ENCODE measurements at places on chromosomes 5 and 9. TPM values are rescaled to one million over a fixed set of nuclear protein-coding genes. Genes with fewer than 3 reads are reported as not detected.

Gene FOXD4L6
- total RNA-seq, result not detected

Gene KCNIP1
- total RNA-seq, result not detected

Gene IL7R
- 0.46 TPM for total RNA-seq

Gene FOXD4L3
- total RNA-seq, result 0.18 TPM

Gene PCDHB12
- total RNA-seq, result 0.04 TPM

Gene NRG2
- 2.0 TPM for total RNA-seq

Gene EPB41L4B
- total RNA-seq, result 10.4 TPM

Gene COL15A1
- total RNA-seq, result 0.39 TPM

Gene NR5A1
- total RNA-seq, result not detected

Gene GTF3C4
- 18.6 TPM for total RNA-seq

Gene PANK3
- total RNA-seq, result 17.1 TPM

Gene SSNA1
- total RNA-seq, result 147 TPM

Measured in A549 treated with CORT108297 at 1 μM for 4 hours (cell line).